Activated naive CD8-positive, alpha-beta T cell treated with anti-CD3 and anti-CD28 coated beads for 36 hours (primary cell): ENCODE measurements at places on chromosomes 5 and 9. TPM values are rescaled to one million over a fixed set of nuclear protein-coding genes. Genes with fewer than 3 reads are reported as not detected.

DMGDH gene
- not detected for total RNA-seq

MYMK gene
- total RNA-seq: not detected

ACER2 gene
- 1.3 TPM for total RNA-seq

DMRTA1 gene
- not detected for total RNA-seq

TMEM171 gene
- not detected for total RNA-seq

PCDHB15 gene
- total RNA-seq: not detected

EIF4EBP3 gene
- 13.9 TPM for total RNA-seq

RNF183 gene
- total RNA-seq: not detected

RETREG1 gene
- total RNA-seq: 27.3 TPM

KCNMB1 gene
- not detected for total RNA-seq

SOHLH1 gene
- total RNA-seq: not detected

ZMAT2 gene
- total RNA-seq: 64.8 TPM

PHF24 gene
- 0.23 TPM for total RNA-seq

GNA14 gene
- not detected for total RNA-seq

FAXDC2 gene
- total RNA-seq: not detected

IL6ST gene
- 47.1 TPM for total RNA-seq

FSTL4 gene
- total RNA-seq: 0.10 TPM

TNFSF15 gene
- total RNA-seq: 2.3 TPM

VCP gene
- 264 TPM for total RNA-seq

CCNI2 gene
- total RNA-seq: 8.4 TPM

RFESD gene
- 6.2 TPM for total RNA-seq

SPOCK1 gene
- total RNA-seq: 0.12 TPM

SLC36A3 gene
- total RNA-seq: not detected

PCDHAC2 gene
- not detected for total RNA-seq

PRDM9 gene
- total RNA-seq: not detected

IFNK gene
- total RNA-seq: not detected

TSSK1B gene
- not detected for total RNA-seq
